ENCODE measurements at places on chromosomes 4 and X.

- no peak for DNase-seq
These were observed 61.4 kb upstream of the ZCCHC13 start for GRCh38 chrX:74242484-74243138.

DNA sequence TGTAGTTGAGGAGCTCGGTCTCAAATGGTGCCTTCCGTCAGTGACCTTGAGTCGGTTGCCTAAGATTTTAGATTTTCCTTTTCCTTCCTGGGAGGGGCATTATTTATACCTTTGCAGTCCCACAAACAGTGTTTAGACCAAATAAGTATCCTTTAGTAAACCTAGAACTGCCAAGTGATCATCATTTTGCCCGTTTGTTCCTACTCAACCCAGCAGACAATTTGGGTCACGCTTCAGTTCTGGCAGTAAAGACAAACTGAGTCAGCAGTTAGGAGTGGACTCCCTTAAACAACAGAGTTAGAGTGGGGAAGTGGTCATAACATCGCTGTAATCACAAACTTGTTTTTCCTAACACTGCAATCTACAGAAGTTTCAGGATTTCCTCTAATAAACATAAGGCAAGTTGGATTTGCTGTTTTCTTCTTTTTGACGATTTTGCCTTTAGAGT, 777 bp upstream of the WDFY3 start:
- no peak for DNase-seq

DNA sequence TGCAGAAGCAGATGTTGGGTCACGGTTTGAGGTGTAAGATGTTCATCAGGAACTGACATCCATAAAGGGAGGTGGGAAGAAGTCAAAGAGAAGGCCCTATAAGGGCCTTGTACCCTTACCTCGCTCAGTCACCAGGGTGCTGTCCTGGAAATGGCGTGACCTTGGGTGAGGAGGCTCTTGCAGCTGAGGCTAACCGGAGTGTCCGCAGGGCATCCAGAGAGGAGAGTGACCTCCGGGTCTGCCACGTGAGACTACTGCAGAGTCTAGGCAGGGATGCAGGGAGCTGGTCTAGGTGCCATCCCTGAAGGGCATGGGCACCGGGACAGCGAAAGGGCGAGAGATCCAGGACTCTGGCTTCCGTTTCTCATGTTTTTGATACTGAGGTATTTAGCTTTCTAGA, 28.7 kb upstream of the IRAK1 start:
- no peak for DNase-seq

DNA sequence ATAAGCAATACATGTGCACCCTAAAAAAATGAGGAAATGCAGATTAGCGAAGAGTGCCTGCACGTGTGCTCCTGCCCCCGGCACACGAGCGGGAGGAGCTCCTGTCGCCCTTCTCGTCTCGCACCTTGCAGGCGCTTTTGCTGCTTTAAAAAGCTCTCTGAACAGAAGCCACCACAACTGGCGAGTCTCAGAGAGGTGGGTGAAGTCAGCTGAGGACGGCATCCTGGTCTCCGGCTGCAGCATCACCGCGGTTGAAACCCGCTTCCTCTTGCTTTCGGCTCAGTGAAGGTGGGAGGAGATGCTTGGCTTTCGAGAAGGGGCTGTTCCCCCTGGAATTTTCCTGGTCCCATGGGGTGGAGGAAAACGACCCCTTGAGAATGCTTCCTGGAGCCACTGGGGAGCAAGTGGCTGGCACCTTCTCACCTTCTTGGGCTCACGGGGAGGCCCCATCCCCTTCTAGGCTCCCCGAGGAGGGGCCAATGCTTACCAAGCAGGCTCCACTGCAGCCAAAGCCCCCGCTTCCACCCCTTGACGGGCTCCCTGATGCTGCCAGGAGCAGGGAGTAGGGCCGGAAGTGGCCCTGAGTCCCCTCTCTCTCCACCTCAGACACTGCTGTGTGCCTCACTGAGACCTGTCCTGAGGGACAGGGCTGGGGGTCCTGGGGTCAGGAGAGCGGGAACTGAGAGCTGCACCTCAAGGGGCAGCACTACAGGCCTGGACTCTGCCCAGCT, 29.2 kb upstream of the MXD4 start:
- DNase-seq = peak; percentile 42

DNA sequence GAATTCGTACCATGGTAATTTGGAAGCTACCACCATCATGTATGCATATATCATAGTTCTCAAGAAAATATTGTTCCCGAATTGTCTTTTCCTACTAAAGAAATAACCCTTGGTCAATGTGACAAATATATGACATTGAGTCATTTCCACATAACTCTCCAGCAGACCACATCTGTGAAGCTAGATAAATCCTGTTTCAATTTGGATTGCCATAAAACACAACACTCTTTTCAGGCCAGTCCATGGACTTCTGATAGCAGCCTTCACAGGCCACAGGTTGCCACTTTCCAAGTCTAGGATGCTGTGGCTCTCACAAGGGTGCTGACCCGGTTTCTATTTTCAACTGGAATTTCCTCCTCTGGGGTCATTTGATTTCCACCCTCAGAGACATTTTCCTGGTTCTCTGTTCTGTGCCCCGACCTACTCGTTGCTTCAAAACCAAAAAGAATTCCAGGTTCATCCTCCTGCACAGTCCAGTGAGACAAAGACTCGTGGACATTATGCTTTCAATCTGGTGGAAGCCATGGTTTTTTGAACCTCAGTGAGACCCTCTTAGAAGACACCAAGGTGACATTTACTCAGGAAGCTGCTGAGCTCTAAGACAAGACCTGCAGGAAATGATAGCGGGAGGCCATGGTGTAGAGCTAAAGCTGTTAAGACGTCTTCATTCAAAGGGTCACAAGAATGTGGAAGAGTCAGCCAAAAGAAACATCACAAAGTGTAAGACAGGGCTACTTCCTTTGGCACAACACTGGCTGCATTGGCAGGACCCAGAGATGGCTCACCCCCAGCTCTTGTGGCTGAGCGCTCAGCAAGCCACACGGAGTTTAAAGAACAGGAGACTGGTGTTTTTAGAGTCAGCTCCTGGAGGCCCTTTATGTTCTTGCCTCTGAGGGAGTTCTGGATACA, 119.8 kb downstream of the AMELX start:
- DNase-seq = no peak

GRCh38 chrX:13775837-13776236, 41.1 kb downstream of the GPM6B start:
- DNase-seq = no peak

- DNase-seq = no peak
These were observed 1.8 kb downstream of the FRMPD4 start for GRCh38 chrX:12139934-12140611.

DNA sequence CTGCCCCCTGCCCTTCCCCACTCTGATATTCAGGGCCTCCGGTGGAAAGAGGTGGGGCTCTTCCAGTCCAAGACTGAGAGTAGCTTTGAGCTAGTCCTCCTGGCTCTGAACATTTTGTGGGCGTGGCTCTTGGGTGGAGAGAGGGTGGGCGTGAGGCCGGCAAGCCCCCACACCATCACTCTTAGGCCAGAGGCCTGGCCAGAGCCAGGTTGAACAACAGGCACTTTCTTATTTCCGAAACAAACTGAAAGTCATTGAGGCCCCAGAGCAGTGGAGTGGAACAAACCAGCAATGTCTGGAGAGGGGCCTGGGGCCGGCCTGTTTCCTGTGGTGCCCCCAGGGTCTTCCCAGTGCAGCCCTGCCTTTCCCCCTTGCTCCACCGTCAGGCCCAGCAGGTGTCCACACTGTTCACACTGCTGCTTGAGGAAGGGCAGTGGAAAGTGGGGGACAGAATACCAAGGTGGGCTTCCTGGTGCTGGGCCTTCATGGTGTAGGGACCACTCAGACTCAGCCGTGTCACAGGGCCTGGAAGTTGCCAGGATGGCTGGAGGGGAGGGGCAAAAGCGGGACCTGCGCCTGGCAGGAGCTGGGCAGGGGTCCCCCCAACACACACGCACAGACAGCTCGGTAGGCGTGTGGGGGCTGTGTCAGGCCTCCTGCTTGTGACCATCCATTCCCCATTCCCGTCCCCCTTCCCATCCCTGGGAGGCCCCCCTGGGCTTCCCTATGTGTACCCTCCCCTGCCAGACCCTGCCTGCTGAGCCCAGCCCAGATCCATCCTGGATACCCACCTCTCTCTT, 2.9 kb downstream of the ADRA2C start:
- no peak for DNase-seq

DNA sequence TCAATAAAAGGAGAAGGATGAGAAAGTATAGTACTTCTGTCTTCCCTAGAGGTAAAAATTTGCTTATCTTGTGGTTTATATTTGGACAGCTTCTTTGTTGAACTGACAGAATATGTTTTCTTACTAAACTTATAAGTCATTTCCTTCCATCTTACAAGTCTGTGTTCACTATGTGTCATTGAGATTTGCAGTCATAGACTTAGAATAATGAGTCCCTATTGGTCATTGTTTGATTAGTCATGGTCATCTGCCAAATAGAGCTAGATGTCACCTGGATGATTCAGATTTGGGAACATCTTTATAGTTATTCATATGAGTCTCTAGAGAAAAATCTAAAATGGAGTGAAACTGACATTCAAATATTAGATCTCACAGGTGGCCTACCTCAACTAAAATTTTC, 51.5 kb downstream of the SPATA18 start:
- DNase-seq = no peak

- no peak for DNase-seq
These were observed 141.5 kb upstream of the FRMPD4 start for GRCh38 chrX:11996810-11997209.

GRCh38 chrX:44898411-44899221, 25.6 kb downstream of the KDM6A start:
- peak; percentile 2 for DNase-seq

DNA sequence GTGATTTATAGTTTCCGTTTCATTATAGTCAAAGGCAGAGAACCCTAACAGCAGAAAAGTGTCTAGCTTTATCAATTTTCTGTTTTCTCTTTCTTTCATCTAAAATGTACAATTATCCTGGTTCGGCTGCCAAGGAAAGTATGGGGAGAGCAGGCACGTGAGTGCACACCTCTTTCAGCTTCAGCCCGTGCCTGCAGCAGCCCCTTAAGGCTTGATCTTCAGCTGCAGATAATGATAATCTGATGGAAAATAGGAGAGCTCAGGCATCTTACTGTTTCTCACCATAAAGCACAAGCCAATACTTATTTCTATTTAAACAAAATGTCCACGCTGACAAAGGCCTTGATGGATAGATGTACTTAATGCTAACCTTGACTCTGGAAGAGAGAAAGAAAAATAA, 334.4 kb downstream of the UNC5C start:
- no peak for DNase-seq

DNA sequence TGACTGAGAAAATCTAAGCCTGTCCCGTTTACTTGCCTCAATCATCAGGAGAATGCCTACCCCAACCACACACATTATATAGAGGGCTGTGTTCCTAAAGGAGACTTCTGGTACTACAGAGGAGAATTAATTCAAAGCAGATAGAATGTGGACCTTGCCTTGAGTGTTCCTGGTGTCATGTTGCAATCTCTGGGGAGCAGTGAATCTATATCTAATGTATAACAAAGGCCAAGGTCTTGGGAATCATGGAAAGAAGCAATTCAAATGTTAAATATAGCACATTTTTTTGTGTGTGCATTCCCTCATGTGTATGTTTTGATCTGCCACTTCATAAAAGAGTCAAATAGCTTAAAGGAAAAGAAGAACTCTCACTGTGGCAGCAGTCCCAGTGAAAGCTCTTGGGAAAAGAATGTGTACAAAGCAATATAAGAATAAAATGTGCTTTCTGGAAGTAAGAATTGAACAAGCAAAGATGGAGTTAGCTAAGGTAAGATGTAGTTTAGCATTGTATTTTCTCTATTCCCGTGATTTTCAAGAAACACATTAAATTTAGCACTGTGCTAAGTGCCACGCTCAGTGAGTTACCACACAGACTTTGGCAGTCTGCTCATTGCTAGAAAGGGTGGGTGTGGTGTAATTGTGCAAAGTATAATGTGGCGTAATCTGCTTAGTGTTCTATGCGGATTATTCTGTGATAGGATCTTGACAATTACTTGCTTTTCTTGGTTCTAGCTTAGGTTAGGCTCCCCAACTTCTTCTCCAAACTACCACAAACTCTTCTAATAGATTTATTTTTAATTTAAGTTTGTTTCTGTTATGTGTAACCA, 13.7 kb downstream of the ADH6 start:
- DNase-seq = no peak

DNA sequence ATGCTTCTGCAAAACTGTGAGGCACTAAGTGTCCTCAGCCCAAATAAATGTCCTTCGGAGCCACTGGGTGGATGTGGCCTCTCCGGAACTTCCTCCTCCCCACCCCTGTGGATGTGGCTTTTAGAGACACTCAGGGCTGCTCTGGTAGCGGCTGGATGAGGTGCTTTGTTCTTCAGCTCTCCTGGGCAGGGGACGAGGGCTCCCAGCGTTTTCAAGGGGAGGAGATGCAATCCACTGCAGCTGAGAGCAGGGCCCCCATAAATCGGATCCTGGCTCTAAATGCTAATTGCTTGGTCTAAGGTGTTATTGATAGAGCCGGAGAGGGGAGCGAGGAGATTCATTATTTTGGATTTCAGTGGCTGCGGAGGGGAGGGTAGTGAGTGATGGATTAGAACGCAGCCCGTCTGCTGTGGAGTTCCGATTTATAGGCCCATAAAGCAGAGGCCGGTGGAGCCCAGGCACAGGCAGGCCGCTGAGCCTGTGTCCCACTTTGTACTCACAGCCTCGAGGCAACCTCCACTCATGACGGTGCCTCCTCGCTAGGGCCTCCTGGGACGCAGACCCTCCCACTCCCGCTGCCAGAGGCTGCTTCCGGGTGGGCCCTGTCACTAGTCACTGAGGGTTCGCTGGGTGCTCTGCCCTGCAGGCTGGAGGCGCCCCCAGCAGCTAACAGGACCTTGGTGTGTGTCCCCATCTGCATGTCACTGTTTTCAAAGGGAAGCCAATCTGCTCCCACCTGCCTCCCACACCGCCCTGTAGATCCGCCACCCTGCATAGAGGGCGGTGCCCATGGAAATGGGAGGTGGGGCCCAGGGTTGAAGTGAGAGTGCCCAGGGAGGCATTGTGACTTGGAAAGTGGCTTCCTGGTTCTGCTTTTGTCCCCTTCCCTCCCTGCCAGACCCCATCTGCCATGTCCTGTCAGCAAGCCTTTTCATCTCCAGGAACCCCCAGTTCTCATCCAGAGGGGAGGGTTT, 135.4 kb upstream of the PSAPL1 start:
- no peak for DNase-seq

DNA sequence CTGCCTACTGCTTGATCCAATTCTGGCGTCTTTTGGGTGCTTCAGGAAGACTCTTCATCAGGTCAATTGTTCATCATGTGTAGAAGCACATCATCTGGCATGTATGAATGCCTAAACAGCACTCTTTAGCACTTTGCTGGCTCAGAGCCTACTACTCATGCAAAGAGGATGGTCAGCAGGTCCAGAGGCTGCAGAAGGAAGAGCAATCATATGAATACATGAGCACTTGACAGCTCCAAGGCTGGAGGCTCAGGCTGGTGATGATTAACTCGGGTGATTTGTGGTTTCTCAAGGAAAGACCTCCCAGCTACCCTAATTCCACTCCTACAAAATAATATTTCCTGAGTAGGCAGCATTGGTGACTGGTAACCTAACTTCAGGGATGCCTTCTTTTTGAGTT, 103.8 kb upstream of the CXCL13 start:
- no peak for DNase-seq

- no peak for DNase-seq
These were observed at the start of gene RPS6KA6 for GRCh38 chrX:84187533-84188319. TSS of gene RPS6KA6 (minus strand) at chrX:84188199. CDS start at chrX:84187899, 300 bp downstream.

- peak; percentile 4 for DNase-seq
These were observed 654 bp upstream of the STS start for GRCh38 chrX:7146703-7147412.
